ENCODE measurements at places on chromosomes 6 and 20.

GRCh38 chr6:106118835-106119431 is 32.8 kb downstream of the PRDM1 start:
- no peak for DNase-seq

- no peak for DNase-seq
These were observed 25.9 kb downstream of the ELOVL2 start for GRCh38 chr6:11018225-11018624.

- DNase-seq, result no peak
These were observed 56.0 kb downstream of the APCDD1L start for GRCh38 chr20:58459058-58459750.

GRCh38 chr20:59010995-59011873 is 4.2 kb upstream of the CTSZ start:
- no peak for DNase-seq

- no peak for DNase-seq
These were observed 4.0 kb upstream of the WRNIP1 start for GRCh38 chr6:2760882-2761842.

- no peak for DNase-seq
These were observed 221.7 kb downstream of the UNC5CL start for GRCh38 chr6:40817369-40817768.

- DNase-seq, result no peak
These were observed 475.6 kb downstream of the RFPL4B start for GRCh38 chr6:112822769-112823168.

DNA sequence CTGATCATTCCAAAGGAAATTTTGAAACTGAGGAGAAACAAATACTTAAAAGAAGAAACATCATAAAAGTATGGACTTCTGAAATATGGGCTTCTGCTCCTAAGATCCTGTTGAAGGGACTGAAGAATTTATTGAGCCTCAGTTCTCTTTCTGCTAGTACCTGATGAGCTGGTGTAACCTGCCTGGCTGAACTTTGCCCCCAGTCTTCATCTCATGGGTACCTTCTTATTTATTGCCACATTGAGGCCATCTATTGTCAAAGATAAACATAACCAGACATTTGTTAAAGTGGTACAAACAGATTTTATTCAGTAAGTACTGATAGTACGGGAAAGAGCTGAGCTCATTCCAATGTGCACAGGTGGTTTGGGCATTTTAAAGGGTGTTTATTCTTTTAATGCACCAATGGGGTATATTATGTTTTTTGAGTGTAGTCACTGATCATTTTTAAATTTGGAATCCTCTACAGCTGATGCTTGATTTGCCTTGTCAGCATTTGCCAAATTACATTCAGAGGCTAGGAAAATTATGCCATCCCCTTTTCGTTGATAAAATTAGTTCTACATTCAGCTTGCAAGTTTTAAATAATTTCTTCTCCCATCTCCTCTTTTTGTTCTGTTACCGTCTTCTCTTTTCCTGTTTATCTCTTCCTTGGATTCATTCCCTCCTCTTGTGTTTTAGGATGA is 118.2 kb downstream of the PRIM2 start:
- no peak for DNase-seq

- no peak for DNase-seq
These were observed 2.1 kb downstream of the KIAA0319 start for GRCh38 chr6:24643920-24644319.

DNA sequence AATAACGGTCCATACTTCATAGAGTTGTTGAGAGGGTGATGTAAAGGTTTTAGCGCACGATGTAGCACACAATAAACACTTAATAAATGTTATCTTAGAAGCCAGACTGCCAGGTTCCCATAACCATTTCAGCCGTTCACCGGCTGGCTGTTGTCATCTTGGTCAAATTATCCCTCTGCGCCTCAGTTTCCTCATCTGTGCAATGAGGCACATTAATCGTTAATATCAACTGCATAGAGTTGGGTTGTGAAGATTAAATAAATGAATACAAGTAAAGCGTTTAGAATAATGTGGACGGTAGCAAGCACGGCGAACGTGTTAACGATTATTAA is 432 bp upstream of the PSMF1 start:
- DNase-seq, result no peak

- no peak for DNase-seq
These were observed 224.5 kb downstream of the FOXC1 start for GRCh38 chr6:1834207-1834606.

GRCh38 chr6:8219352-8219943 is 117.1 kb upstream of the EEF1E1 start:
- DNase-seq, result no peak

- DNase-seq, result no peak
These were observed 224.4 kb upstream of the FLRT3 start for GRCh38 chr20:14561741-14562221.

GRCh38 chr20:24761220-24762065 is 187.6 kb upstream of the CST7 start:
- DNase-seq, result no peak

DNA sequence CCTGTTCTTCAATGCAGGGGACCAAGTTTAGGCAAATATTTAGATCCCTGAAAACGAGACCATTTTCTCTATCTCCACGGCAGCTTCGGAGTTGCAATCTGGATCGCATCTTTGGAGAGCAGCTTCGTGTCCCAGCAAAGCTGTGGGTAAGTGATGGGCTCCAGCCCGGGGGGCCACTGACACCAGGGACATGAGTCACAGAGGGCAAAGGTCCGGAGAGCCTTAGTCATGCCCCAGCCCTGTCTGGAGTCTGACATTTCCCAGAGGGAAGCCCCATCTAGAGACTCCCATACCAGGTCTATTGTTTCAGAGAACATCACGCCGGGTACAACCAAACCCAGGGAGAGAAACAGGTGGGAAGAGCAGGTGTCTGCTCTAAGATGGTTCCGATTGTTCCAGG is 95.9 kb downstream of the NFATC2 start:
- DNase-seq, result no peak

DNA sequence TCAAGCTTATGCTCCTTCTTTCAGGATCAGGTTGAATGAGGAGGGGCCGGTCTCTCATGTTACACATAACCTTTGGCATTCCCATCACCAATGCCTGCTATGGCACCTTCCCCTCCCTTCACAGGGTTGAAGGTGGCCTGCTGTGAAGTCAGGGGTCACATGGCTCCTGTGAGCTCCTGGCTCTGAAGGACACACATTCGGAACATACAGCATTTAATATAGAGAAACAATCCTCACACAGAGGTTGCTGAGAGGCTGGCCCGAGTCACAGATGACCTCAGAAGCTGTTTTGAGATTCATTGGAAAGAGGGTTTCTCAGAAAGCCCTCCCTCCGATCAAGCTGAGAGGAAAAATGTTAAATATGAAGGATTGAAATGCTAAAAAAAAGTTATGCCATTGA is 82.1 kb downstream of the PSMG4 start:
- no peak for DNase-seq

GRCh38 chr6:82144852-82145340 is 102.6 kb downstream of the IBTK start:
- peak; percentile 56 for DNase-seq

- DNase-seq, result no peak
These were observed 95.2 kb downstream of the JAG1 start for GRCh38 chr20:10578607-10579006.

DNA sequence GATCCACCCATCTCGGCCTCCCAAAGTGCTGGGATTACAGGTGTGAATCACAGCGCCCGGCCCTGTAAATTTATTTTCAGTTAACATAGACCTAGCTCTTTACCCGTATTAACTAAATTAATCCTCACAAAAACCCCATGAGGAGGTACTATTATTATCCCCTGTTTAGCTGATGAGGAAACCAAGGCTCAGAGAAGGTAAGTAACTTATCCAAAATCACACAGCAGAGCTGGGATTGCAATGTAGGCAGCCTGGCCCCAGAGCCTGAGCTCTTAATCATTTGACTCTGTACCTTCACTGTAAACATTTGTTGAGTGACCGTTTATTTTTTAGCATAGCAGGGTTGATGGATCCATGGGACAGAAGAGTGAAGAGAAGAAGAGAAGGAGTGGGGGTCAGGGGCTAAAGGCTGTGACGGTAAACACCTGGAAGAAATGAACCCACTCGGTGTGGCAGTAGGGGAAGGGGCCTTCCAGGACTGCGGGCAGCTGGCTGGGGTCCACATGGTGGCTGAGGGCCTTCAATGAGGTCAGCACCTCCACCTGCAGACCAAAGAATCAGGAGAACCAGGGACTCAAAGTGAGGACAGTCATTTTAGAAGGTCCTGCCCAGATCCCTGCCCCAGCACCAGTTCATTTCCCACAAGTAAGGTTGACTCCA is 35.2 kb downstream of the KIAA1755 start:
- no peak for DNase-seq

DNA sequence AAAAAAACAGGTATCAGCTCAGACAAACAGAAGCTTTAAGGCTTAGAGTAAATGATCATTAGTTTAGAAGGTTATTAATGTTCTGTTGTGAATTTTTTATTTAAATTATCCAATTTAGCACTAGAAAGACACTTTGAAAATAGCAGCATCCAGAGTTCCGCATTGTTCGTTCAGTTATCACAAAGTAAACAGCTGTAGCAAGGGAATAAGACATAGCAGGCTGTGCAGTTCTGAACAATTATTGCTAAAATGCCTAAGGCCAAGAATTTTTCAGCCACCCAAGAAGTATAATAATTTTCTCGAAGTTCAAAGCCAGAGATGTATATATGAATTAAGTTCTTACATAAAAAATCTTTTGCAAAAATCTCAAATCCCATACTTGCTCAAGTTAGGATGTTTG is 8.0 kb upstream of the TNFAIP3 start:
- DNase-seq, result no peak

- DNase-seq, result no peak
These were observed 75.3 kb upstream of the MRAP2 start for GRCh38 chr6:83958241-83958685.

DNA sequence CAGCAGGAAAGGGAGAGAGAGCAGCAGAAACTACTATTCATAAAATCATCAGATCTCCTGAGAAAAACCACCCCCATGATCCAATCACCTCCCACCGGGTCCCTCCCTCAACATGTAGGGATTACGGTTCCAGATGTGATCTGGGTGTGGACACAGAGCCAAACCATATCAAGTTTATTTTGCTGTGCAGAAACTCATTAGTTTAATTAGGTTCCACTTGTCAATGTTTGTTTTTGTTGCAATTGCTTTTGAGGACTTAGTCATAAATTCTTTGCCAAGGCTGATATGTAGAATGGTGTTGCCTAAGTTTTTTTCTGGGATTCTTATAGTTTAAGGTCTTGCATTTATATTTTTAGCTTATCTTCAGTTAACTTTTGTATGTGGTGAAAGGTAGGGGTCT is 422.0 kb upstream of the HS3ST5 start:
- DNase-seq, result no peak

DNA sequence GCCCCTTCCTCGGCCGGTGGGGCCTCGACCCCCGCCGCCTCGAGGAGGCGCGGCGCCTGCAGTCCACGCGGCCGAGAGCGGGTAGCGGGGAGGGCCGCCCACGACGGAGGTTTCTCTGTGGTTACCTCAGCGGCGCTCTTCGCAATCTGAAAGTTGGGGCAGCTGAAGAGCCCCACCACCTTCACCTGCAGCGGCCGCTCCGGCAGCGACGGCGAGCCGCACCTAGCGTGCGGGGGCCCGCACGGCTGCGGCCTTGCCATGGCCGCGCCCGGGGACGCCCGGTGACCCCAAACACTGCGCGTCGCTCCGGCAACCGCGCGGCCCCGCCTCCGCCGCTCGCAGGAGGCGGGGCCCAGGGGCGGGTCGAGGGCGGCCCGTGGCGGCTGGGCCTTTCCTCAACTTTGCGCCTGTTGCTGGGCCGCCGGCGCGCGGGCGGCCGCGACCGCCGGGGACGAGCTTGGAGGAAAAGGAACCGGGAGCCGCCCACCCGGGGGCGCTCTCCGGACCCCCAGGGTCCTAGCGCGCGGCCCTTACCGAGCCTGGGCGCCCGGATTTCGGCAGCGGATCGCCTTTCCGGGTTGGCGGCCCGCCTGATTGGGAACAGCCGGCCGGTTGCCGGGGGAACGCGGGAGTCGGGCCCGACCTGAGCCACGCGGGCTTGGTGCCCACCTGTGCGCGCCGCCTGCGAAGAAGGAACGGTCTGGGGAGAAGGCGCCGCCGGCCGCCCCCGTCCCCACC is at the start of the genes PPIL6 and SMPD2:
Gene PPIL6, minus strand, starts transcription at position 298 of the 738 bp plus-strand sequence. Its CDS starts 38 bp downstream, at position 260.
Gene SMPD2, plus strand, starts transcription at position 394 of the 738 bp plus-strand sequence. CDS start 398 bp downstream, outside the sequence.
- peak; percentile 90 for DNase-seq

DNA sequence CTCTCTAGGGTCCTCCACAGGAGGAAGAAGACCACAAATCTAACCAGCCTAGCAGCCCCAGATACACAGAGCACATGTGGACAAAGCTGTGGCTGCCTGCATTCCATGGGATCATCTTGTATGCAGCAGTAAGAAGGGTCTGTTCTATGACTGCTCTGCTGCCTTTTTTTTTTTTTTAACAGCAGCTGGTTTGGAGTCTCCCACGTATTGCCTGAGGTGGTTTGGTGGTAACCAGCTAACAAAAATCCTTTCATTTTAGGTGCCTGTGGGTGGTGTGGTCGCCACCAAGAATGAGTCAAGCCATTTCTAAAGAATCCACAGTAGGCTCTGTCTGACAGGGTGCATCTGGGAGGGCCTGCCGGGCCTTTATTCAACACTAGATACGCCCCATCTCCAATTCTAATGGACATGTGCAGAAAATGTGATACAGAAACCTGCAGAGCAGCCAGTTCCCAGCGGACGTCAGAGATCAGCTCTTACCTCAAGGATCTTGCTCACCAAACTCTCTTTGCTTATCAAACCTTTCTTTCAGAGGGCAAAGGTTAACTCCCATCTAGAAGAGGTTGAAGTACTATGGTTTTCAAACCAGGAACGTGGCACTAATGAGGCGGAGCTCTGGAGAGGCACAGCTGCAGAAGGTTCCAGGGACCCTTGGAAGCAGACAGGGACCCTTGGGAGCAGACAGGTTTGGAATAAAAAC is 32.0 kb downstream of the GNAS-AS1 start:
- DNase-seq, result no peak

- no peak for DNase-seq
These were observed 218.8 kb downstream of the ESR1 start for GRCh38 chr6:152026291-152026690.

GRCh38 chr6:170067923-170068360 is 222.9 kb downstream of the DLL1 start:
- DNase-seq, result no peak

DNA sequence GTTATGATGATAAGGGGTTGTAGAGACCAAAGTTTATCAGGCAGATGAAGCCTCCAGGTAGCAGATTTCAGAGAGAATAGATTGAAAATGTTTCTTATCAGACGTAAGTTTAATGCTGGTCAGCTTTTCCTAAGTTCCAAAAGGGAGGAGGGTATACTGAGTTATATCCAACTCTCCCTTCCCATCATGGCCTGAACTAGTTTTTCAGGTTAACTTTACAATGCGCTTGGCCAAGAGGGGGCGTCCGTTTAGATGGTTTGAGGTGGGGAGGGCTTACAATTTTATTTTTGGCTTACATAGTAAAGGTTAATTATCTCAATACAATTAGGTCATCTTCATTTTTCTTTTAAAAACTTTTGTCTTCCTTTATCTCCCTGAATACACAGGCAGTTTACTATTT is 19.4 kb upstream of the IL22RA2 start:
- DNase-seq, result no peak

GRCh38 chr20:17612287-17612991 is 42.6 kb downstream of the DSTN start:
- no peak for DNase-seq

DNA sequence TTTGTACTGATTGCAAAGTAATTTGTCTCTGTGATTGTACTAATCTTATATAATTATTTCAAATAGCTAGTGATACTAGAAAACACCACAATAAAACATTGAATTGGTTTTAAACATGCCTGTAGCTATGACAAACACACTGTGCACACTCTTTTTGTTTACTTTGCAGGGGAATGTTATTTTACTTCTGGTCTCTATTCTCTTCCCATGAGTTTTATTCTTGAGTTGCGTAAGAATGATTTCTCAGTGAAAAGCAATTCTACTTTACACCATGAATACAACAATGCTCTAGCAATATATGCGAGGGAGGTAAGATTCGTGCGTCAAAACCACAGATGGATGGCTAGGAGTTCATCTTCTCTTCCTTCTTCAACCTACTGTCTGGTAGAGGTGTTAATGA is 68.4 kb upstream of the PHACTR1 start:
- no peak for DNase-seq
